ENCODE measurements at places on chromosomes 7 and 10.

DNA sequence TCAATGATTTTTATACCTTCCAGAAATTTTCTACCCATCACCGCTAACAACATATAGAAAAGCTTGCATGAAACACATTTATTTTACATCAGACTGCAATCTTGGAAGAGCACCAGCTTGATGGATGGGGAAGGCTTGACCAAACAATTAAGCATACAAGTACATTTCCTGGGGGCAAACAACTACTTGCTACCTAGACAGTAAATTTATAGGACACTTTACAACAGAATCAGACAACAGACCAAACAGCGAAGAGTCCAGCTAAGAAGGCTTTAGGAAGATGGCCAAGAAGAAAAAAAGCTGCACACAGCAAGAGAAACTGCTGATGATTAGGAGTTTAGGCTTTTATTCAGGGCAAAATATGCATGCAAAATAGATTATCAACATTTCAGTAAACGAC lies 8.0 kb downstream of the AASS start:
- no peak for DNase-seq

- no peak for DNase-seq
These were observed 69.3 kb downstream of the ETV1 start for GRCh38 chr7:13920053-13920697.

DNA sequence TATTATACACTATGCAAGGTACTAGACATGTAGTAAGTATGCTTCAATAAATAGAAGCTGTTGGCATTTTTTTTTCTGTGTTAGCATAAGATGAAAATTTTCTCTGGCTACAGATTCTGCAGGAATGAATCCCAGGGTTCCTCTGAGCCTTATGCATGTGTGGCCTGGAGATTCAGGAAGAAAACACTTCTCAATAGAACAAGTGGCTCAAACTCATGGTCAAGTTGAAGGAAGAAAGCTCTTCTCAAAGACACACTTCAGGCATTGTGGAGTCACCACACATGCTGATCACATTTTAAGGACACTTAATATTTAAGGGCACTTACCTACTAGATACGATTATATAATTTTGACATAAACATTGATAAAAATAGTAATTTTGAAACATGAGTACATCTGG lies 19.5 kb downstream of the DNAH11 start:
- DNase-seq = no peak

DNA sequence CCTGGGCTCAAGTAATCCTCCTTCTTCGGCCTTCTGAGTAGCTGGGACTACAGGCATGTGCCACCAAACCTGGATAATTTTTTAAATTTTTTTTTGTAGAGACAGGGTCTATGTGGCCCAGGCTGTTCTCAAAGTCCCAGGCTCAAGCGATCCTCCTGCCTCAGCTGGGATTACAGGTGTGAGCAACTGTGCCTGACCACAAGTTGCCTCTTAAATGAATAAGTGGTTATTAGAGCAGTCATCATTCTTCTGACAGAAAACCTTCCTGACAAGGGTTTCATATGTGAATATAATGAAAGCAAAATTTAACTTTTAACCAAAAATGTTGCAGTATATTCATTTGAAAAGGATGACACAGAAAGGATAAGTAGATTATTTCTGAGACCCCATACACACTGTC lies 532.5 kb downstream of the GRM8 start:
- no peak for DNase-seq

- no peak for DNase-seq
These were observed 16.8 kb downstream of the OSBPL3 start for GRCh38 chr7:24963218-24963617.

GRCh38 chr7:96314402-96315124 lies 7.3 kb downstream of the SLC25A13 start:
- DNase-seq = no peak

- DNase-seq = no peak
These were observed 187.3 kb upstream of the AUTS2 start for GRCh38 chr7:69411018-69411417.

DNA sequence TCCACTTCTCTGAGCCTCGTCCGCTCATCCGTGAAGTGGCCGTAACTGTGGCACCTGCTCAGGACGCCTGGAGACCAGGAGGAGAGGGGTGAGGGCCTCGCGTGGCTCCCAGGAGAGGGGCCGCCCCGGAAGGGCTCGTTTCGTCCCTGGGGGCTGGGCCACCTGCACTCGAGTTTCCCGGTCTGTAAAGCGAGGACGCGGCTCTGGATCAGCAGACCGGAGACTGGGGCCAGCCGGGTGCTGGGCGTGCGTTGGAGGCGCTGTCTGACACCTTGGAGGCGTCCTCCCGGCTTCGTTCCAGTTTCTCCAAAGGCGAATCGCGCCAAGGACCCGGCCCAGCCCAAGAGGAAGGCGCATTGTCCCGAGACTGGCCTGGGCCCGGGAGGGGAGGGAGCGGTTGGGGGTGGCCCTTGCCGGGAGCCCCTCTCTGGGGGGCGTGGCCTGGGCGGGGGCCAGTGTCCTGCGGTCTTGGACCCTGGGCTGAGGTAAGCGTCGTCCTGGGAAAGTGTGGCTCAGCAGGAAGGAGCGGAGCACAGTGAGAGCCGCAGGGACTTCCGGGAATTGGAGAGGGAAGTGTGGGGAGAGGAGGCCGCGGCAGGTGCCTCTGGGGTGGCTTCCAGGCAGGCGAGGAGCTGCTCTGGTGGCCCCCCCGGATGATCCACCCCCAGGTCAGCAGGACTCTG lies 89.6 kb downstream of the FOXL3 start:
- DNase-seq = no peak

DNA sequence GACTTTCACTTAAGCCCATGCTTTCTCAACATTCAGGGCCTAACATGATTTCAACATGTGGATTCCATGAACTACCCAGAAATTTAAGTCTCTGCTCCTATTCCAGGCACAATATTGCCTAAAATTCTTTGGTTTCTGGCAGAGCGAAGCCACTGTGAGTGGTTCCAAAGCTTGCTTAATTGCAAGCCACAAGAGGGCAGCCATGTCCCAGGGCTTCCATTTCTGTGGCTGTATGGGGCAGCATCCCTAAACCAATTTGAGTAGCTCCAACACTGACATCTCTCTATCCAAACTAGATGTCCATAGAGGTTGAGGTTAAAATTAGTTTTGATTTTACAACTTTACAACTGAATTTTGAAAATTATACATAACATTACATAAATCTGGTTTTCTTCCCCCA lies 56.3 kb upstream of the MDFIC start:
- no peak for DNase-seq

- DNase-seq = no peak
These were observed 225.3 kb upstream of the ZMIZ1 start for GRCh38 chr10:78843495-78843894.

- no peak for DNase-seq
These were observed 1.0 kb upstream of the HIF1AN start for GRCh38 chr10:100534726-100535125.

GRCh38 chr10:71536332-71536731 lies 139.6 kb downstream of the CDH23 start:
- no peak for DNase-seq

GRCh38 chr7:101154693-101155102 lies 422 bp downstream of the AP1S1 start:
- no peak for DNase-seq

DNA sequence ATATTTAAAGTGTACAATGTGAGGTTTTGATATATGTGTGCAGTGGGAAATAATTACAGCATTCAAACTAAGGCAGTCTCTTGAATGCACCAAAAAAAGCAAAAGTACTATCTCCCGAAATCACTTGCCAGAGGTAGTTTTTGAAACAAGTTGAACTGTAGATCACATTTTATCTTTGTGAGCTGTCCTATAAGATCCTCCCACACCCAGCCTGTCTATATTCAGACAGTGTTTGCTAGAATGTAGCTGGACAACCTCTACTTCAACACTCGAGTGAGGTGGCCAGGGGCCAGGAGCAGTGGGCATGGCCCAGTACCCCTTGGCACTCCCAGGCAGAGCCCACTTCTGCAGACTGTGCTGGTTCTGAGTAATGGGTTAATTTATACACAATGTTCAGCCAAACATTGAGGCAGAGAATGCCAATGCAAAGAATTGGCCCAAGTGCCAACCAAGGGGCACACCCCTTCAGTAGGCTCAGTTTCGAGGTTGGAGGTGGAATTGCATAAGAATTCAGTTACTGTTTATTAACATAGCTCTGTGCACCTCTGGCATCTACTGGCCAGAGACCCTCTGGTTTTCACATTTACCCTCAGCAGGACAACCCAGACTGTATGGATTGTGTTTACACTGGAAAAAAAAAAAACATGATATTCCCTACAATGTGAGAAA lies 70.5 kb downstream of the AHR start:
- DNase-seq = no peak

GRCh38 chr10:119087271-119087882 lies 6.8 kb upstream of the EIF3A start:
- DNase-seq = no peak

DNA sequence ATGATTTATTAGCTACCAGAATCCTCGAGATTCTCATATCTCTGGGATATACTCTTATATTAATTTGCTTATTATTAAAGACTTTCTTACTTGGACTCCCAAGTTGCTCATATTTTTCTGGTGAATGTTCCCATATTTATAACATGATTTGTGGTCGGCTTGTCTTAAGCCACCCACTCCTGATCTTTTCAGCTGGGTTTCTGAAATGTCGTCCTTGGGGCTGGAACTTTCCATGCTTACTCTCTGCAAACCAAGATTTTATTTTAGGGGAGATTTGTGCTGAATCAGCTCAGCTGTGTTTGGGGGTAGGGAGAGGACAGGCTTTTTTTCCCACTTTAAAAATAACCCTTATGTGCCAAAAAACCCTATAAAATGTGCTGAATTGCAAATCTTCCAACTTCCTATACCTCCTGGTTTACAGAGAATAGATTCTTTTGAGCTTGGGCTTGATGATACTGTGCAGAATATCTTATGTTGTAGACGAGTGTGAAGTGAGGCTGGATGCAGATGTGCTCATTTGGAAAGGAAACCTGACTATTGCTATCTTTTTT lies 162.1 kb downstream of the SND1 start:
- no peak for DNase-seq

GRCh38 chr7:138900035-138900828 lies 81.0 kb downstream of the KIAA1549 start:
- no peak for DNase-seq

- DNase-seq = no peak
These were observed 546.1 kb upstream of the FOXK1 start for GRCh38 chr7:4136036-4136435.

- DNase-seq = no peak
These were observed 336.9 kb upstream of the NPSR1 start for GRCh38 chr7:34320926-34321661.

DNA sequence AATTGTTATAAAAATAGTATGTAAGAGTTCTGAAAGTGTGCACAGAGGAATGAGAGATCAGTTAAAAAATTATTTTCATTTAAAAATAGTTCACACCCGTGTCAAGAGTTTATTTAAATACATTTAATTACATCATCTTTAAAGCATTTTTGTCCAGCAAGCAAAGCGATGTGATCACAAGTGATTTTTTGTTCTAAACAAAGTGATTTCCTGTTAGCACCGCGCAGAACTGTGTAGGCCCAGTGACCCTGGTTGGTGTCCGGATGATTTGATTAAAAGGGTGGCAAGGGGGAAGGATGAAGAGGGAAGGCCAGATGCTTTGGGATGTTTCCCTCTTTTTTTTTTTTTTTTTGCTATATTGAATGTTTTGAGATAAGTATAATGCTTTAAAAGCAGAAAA lies 227.8 kb upstream of the PITRM1 start:
- DNase-seq = no peak

- no peak for DNase-seq
These were observed 170.1 kb downstream of the DOCK4 start for GRCh38 chr7:112036071-112036470.

DNA sequence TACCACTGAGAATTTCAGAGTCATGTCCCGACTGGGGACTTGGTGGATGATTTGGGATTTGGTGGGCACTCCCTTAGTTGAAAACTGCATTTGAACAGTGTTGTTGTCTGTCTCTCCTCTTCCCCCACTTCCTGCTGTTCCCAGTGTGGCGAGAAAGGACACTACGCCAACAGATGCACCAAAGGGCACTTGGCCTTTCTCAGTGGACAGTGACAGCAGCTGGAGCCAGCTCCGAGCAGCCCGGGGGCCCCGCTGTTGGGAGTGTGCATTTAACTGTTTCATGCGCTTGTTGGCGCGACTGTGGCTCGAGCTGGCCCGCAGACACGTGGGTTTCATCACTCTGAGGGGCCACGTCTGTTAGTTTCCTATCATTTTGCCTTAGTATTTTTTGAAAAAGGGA lies 9.7 kb downstream of the ATP5MF start:
- DNase-seq = no peak

DNA sequence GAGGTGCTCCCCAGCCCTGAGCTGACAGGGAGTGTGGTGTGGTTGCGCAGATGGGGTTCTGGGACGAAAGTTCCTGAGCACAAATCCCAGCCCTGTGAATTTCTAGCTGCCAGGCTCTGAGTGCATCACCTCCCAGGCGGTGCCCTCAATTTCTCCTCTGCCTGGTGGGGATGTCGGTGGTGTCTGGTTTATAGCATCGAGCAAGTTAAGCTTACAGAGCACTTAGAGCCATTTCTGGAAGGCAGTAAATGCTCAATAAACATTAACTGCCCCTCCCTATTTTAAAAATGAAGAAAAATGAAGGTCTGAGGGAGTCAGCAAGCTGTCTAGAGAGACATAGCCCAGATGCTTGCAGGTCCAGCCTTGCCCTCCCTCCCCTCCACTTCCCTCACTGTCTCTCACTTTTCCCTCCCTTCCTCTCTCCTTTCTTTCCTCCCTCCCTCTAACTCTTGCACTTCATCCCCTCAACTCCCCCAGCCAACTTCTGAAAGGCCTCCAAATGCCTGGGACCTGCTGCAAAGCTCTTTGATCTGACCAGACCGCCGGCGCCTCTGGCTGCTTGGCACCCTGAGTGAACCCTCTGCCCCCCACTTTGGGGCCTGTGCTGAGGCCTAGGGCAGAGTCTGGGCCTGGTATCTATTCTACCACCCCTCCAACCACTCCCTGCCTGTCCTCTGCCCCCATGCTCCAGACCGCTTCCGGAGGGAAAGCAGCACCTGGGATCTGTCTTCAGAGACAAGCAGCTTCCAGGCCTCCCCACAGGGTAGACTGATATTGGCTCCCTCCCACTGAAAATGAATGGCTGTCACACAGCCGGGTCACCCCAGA lies 438.3 kb downstream of the RPS24 start:
- DNase-seq = no peak

DNA sequence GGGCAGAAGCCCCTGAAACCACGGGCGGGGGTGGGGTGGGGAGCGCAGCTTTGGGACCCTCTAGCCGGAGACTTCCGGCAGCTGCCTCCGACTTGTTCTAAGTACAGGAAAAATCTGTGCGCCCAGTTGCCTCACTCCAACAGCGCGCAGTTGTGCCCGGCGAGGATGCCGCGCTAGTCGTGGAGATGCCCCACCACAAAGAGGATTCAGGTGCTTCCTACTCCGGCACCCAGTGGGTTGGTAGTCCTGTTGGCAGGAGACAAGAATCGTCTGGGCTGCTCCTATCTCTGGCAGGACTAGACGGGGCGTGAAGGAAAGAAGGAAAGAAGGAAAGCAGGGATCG lies 465 bp upstream of the NPY start:
- no peak for DNase-seq

- no peak for DNase-seq
These were observed 81.6 kb upstream of the PRR15 start for GRCh38 chr7:29482056-29482455.

Measured in cortex of kidney (tissue), 1 donor.